Hepatic stellate cell (primary cell): ENCODE measurements at places on chromosomes 6 and 20.

DNA sequence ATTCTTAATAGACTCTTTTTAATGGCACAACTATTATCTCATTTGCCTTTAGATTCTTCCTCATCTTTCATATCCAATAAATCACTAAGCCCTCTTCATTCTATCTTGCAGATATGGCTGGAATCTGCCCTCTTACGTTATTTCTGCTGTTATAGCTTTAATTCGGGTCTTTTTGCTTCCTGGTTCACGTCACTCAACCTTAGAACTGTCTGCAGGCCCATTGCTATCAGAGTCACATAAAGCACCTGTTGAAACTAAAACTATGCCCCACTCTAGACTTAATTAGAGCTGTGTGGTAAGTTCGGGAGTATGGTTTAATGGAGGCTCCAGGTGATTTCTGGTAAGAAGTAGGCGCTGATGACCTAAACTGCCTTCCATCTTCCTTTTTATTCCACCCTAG is 988 bp downstream of the QRSL1 start:
- no peak for DNase-seq

- DNase-seq = no peak
Observed at GRCh38 chr6:14128746-14129145, 11.2 kb downstream of the CD83 start.

DNA sequence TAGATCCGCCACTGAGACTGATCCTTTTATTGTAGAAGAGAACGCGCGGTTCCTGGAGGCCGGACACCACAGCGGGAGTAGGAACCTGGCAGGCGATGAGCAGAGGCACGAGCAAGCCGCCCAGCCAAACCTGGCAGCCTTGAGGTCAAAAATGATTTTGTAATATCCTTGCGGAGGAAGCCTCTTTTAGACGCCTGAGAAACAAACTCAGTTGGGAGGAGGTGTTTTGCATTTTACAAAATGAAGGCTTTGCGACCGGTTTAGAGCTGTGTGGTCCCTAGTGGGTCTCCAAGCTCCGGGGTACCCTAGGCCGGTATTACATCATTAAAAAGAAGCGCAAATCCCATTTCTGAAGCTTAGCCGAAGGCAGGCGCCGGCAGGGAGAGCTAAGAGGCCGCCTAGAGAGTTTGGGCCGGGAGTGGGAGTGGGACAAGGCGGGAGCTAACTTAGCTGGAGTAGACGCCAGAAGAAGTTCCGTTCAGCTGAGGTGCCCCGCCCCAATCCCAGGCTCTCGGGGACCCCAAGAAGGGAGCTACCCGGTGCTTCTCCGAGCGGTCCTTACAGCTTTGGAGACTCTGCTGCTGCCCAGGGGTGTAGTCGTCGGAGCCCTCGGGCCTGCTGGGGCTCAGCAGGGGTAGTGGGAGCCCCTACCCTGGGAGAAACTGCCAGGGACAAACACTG is 1.9 kb upstream of the TBX18 start:
- DNase-seq = no peak

DNA sequence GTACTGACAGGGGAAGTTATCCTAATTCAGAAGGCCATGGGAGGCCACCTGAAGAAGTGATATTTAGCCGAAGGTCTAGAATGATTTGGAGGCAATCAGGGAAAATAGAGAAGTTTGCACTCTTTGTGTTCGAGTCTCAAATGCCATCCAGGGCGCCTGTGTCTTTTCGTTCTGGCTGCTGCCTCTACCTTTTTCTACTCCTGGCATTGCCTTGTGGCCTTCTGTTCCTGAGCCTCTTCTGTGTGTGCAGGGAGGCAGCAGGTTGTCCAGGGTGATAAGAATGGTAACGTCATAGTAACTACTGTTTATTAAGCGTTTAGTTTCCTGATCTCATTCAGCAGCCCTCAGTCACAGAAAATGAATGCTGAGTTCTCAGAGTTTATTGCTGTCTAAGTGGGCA is 252.1 kb downstream of the FARS2 start:
- no peak for DNase-seq

DNA sequence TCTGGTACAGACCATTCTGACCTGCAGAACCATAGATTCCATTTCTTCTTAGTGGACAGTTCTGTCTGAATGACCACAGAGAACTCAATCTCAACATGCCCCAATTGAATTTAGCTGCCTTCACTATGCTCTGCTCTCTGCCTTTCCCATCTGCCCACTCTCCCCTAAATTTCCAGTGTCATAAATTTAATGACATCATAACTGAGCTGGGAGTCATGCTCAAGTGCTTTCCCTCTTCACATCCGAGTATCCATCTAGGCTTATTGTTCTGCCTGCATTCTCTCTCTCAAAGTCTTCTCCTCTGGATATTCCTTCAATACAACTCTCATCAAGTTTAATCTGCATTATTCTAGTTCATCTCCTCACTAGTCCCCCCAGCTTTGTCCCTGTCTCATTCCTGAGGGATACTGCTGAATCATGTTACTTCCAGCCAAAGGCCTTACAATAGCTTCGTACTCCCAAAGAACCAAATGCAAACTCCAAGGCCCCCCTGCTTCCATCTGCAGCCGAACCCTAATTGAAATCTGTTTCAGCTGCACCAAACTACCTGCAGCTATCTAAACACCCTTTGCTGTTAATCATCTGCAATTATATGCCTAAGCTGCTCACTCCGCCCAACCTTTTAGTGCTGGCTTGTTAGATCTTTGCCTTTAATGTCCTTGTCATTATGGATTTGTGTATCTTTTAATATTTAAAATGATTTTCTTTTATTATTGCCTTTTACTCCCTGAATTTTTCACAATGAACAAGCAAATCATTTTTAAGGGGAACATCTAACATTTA is 46.1 kb downstream of the SLC35B3 start:
- DNase-seq = no peak

DNA sequence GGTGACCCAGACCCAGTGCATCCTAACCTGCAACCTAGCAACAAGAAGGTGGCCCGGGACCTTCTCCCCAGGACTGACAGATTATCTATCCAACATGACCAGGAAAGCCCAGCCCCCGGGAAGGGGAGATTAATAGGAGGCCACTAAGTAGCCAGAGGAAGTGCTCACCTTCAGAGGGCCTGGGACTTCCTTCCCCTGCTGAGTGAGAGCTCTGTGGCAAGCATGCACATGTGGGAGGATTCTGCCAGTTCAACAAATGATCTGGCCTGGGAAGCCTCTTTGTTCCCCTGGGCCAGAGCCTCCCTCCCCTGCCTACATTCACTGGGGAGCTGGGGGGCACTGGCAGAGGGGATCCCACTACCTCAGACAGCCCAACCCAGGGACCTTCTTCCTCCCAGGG is 39.6 kb downstream of the SHLD1 start:
- DNase-seq = no peak

GRCh38 chr6:81148751-81149150 is 603.7 kb downstream of the TENT5A start:
- DNase-seq = no peak

- DNase-seq = no peak
Observed at GRCh38 chr20:62031462-62032092, 34.1 kb downstream of the TAF4 start.

GRCh38 chr6:150179030-150179429 is 36.2 kb downstream of the PPP1R14C start:
- DNase-seq = no peak

- DNase-seq = peak; percentile 11
Observed at GRCh38 chr6:53251033-53251672, 97.6 kb downstream of the ELOVL5 start.

DNA sequence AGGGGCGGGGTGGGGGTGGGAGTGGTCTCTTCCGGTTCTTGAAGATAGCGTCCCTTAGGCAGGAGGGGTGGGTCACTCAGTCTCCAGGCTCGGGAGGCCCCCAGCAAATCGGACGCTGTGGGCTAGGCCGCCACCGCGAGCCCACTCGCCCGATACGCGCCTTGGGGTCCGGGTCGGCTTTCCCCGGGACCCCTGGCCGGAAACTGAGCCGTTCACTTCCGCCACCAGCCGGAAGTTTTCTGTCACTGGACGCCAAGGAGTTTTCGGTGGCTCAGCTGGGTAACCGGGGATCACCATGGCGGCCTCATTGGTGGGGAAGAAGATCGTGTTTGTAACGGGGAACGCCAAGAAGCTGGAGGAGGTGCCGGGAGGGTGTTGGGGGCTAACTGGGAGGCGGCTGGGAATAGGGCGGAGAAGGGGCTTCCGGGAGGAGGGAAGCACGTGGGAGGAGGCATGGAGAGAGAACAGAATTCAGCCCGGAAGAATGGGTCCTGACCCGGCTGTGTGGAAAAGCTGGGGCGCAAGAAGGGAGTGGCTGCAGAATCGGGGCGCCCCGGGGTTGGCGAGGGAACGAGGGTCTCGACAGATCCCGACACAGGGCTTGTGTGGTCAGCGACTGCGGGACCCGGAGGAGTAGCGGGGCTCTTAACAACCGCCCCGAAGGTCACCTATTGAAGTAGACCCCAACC is at the start of gene ITPA:
Gene ITPA (plus strand): TSS at position 242 of the 689 bp plus-strand sequence. CDS start 54 bp downstream, at position 296.
- peak; percentile 72 for DNase-seq

DNA sequence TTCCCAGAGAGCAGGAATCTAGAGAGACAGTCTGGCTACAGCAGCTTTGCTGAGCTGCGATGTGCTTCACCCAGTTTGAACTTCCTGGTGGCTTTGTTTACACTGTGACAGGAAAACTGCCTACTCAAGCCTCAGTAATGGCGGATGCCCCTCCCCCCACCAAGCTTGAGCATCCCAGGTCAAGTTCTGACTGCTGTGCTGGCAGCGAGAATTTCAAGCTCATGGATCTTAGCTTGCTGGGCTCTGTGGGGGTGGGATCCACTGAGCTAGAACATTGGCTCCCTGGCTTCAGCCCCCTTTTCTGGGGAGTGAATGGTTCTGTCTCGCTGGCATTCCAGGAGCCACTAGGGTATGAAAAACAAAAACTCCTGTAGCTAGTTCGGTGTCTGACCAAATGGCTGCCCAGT is 91.0 kb upstream of the ESR1 start:
- DNase-seq = no peak

- no peak for DNase-seq
Observed at GRCh38 chr6:4879741-4880275, 103.6 kb downstream of the CDYL start.

- no peak for DNase-seq
Observed at GRCh38 chr6:89139509-89140346, 6.1 kb upstream of the PM20D2 start.

- DNase-seq = no peak
Observed at GRCh38 chr6:14380901-14381828, 263.6 kb downstream of the CD83 start.

GRCh38 chr20:25296094-25297093 is 48.5 kb downstream of the PYGB start:
- DNase-seq = peak; percentile 38

GRCh38 chr6:148225871-148226270 is 116.8 kb upstream of the SASH1 start:
- no peak for DNase-seq

GRCh38 chr6:14333556-14334305 is 216.2 kb downstream of the CD83 start:
- no peak for DNase-seq

- no peak for DNase-seq
Observed at GRCh38 chr6:8075185-8075584, 11.0 kb upstream of the BLOC1S5 start.

- DNase-seq = no peak
Observed at GRCh38 chr20:46255440-46256104, 52.7 kb downstream of the CDH22 start.

- no peak for DNase-seq
Observed at GRCh38 chr6:149492798-149493343, 8.1 kb upstream of the ZC3H12D start.

DNA sequence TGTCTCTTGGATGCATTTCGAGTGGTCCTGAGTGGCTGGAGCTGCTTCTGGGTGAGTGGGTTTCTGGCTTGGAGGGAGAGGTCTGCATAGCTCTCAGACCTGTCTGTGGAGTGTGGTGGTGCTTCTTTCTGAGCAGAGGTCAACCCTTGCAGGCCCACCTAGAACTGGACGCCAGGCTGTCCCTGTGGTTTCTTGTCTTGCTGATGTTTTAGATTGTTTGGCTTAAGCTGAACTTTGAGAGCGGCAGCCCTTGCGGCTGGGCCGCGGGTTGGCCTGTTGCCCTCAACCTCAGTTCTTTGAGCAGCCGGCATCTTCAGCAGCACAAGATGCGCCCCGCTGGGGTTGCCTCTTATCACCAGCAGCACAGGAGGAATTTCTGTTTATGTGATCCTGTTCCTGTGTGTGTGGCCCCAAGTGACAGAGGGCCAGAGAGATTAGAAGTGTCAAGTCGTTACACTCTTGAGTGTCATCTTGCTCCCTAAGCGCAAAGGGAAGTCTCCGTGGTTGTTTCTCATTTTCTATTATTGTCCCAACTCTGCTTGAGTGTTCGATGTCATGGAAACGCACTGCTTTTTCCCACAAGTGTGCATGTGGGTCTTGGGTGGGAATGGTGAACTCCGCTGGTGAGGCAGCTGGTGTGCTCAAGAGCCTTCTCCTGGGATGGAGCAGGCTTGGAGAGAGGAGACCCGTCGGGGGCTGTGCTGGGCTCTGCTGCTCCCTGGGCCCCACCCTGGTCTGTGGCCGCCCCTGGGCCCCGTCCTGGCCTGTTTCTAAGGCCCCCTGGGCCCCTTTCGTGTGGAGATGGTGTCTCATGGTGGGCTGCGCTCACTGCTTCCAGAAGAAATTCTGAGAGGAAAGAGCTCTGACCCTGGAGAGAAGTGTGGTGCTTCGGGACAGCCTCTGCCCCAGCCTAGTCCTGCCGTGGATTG is 20.1 kb upstream of the SLC22A1 start:
- no peak for DNase-seq

DNA sequence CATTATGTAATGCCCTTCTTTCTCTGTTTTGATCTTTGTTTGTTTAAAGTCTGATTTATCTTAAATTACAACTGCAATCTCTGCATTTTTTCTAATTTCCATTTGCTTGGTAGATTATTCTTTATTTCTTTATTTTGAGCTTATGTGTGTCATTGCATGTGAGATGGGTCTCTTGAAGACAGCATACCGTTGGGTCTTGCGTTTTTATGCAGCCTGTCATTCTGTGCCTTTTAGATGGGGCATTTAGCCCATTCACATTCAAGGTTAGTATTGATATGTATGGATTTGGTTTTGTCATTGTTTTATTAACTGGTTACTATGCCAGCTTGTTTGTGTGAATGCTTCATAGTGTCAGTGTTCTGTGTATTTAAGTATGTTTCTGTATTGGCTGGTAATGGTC is 84.9 kb upstream of the HMGCLL1 start:
- DNase-seq = no peak

GRCh38 chr6:4574007-4574406 is 202.2 kb upstream of the CDYL start:
- DNase-seq = no peak

DNA sequence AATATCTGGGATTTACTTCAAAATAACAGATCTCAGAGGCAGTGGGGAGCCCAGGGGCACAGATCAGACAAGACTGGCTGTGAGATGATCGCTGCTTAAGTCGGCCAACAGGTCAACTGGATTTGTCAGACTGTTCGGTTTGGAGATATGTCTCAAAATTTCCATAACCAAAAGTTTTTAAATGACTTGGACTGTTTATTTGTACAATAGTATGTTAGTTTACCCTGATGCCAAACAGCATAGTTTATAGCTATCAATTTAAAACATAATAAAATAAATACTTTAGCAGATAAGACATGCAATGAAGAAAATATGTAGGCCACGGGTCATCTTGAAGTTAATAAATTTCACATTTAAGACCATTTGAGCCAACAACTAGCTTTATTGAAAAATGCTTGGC is 126.7 kb downstream of the IRF4 start:
- DNase-seq = no peak

GRCh38 chr20:49907405-49908257 is 7.7 kb downstream of the SPATA2 start:
- no peak for DNase-seq

- no peak for DNase-seq
Observed at GRCh38 chr6:113758826-113759574, 98.1 kb upstream of the MARCKS start.
